ENCODE measurements at places on chromosomes 6 and 20.

GRCh38 chr6:105810105-105810921 is 275.8 kb upstream of the PRDM1 start:
- no peak for DNase-seq

GRCh38 chr6:20242397-20242796 is 30.1 kb upstream of the MBOAT1 start:
- DNase-seq, result no peak

DNA sequence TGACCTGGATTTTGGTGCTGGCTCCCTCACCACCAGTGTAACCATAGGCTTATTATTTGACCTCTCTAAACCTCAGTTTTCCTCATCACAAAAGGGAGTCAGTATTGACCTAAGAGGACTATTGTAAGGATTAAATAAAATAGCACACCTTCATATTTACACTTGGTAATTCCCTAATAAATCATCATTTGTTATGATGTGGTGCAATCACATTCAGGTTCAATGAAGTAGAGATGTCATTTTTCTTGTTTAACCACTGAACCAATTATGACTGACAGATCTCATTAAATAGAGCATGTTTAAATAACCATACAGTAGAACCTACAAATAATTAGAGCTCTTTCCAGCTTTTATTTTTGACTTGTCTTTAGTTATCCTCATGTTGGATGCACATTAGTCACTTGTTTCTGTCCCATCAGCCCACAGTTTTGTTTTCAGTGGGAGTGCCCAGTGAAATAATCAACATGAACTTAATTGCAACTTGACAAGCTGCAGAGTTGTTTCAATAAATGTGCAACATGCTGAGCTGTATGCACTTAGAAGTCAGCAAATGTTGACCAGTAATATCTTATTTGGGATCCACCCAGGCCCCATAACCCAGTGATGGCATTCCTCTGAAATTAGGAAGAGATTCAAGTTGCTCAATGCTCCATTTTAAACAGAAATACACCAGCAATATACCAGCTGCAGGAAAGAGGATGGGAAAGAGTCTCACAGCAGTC is 451.7 kb upstream of the MARCKS start:
- DNase-seq, result no peak

- DNase-seq, result no peak
These were observed 71.3 kb upstream of the TOP1 start for GRCh38 chr20:40957265-40957760.

DNA sequence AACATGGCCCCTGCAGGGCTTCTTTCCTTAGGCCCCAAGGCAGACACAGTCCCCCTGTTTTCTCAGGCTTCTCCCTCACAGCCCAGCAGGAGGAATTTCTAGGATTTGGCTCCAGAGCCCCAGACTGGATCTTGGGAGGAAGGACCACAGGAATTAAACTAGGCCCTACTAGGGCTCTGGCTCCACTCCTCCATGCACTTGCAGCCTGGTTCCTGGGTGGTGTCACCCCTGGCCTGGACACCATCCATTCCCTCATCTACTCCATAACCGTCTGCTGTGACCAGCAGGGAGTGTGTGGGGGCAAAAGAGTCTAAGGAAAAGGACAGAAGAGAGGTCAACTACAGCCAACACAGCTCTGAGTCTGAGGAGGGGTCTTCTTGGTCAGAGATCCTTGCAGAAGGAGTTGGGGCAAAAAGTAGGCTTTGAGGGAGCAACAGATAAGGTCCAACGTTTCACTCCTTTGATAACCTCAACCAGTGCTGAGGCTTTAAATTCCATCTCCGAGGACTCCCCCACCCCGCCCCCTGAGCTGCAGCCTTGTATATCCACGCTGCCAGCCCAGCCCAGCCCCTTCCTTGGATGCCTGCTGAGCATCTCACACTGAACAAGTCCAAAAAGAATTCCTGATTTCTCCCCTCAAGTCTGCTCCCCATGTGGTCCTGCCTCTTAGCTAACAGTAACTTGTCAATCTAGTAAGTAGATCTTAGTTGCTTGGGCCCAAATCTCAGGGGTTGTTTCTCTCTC is 27.9 kb upstream of the SPDEF start:
- DNase-seq, result no peak

DNA sequence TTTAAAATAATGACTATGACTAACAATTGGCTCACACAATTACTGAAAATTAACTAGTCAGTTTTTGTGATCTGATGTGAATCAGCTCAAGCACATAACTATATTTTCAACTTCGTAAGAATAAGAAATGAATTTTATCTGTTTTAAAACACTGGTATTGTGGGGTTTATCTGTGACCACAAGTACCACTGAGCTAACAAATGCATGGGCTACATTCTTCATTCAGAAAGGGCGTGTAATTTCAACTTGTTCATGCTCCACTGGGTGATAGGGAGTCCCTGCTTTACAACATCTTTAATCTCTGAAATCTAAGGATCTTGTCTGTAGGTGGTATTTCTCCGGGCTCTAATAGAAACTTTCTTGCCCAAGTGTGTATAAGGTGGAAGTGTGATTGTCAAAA is 1311.5 kb upstream of the GJE1 start:
- no peak for DNase-seq

DNA sequence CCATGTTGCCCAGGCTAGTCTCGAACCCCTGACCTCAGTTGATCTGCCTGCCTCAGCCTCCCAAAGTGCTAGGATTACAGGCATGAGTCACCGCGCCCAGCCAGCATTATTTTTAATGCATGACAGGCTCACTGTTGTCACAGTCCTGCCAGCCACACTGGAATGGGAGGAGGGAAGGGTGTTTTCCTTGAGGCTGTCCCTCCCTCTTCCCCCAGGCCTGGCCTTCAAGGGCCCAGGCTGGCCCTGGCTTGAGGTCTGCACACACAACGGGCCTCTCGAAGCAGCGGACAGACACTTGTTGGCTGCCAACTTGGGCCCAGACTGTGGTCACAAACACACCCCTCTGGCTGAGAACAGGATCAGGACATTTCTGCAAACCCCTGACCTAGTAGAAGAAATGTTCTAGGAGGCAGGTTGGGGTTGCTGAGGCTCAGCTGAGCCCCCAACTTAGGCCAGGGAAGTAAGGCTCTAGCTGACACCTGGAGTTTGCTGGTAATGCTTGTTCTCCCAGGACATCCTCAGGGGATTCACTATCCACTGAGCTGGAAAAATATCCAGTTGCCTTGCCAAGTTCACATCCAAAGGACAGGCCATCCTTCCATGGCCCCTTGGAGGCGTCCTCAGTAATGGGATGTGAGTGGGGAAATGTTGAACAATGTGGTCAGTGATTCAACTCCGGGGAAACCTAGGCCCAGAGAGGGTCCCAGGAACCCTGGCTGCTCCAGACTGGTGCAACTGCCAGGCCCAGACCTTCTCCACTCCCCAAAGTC is 9.9 kb downstream of the SNTA1 start:
- DNase-seq, result no peak
